ENCODE measurements at places on chromosomes 5 and 9.
A peak's percentile ranks its signal among the peaks of the same experiment; 100 is the strongest.

- peak; percentile 68 for DNase-seq
Observed at GRCh38 chr9:34685591-34685990, 5.5 kb downstream of the CCL19 start.

DNA sequence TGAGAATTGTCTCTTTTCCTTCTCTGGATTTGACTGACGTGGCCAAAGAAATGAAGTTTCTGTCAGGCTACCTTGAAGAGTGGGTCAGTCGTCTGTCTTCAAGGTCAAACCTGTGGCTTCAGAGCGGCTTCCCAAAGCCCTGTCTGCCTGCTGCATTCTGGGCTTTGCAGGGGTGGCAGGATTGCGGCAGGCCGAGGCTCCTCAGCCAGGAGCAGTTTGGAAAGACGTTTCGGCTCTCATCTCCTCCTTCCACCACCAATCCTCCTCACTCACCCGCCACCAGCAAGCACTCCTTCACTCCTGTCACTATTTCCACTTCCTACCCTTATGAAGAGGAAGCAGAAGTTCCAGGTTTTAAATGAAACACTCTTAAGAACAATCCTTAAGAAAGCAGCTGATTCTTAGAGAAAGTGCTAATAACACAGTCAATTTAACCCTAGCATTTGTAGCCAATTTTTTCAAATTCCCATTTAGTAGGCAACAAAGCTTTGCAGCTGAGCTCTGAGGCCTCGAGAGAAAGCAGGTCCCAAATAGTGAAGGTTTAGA lies 351.7 kb downstream of the ZNF608 start:
- no peak for DNase-seq

DNA sequence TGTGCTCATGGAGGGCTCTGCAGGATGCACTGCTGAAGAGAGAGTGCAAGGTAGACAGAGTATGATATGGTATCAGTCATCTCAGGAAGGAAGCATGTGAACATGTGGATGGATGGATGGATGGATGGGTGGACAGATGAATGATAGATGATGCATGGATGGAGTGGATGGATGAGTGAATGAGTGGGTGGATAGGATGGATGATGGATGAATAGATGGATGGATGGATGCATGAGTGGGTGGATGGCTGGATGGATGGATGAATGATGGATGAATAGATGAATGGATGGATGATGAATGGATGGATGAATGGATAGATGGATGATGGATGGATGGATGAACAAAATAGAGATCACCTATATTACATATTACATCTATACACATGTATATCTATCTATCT lies 341.3 kb downstream of the DRD1 start:
- no peak for DNase-seq

DNA sequence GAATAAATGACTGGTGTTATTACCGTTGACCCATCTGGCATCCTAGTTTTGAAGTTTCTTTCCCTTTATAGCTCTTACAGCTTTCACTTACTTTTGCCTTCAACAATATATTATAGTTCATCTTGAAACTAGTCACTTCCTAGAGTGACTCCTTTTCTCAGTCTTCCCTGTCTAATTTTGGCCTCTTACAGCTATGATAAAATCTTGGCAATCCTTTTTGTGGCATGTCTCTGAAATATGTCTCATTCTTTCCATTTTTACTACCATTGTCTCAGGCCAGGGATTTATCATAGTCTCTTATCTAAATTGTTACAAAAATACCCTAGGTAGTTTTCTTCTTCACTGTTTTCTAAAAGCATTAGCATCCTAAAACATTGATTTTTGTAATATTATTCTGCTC lies 621.3 kb upstream of the ZNF608 start:
- DNase-seq: no peak

DNA sequence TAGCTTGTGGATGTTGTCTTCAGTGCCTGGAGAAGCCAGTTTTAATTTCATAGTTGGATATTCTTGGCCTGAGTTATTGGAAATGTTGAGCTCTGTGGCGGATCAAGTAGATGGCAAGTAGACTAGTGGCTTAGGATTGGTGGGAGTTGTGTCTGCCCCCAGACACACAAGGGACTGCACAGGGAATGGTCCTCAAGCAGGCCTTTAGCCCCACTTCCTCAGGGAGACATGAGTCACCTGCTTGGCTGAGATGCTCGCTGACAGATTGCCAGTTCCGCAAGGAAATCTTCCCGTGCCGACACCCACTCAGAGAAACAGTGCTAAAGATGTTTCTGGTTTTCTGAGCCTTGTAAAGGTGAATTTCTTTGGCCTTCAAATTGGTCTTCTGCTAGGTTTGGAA lies 18.8 kb upstream of the CATSPER3 start:
- peak; percentile 79 for DNase-seq

DNA sequence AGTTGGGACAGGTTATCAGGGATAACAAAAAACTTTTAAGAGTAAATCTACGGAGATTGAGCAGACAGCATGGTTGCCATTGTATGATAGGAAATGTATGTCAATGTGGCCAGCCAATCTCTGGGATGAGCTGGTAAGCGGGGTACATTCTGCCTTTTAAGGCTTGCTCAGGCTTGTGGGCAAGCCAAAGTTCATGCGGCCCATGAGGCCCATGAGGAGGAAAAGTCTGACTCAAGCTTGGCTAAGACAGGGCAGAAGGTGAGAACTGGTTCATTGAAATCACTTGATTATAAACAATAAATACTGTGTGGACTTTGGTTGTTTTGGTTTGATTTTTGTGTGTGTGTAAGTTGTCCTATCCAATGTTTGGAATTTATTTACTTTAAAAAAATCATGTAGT lies 997.1 kb downstream of the DNAH5 start:
- no peak for DNase-seq

GRCh38 chr5:32773944-32774343 lies 62.8 kb downstream of the NPR3 start:
- DNase-seq: peak; percentile 27

DNA sequence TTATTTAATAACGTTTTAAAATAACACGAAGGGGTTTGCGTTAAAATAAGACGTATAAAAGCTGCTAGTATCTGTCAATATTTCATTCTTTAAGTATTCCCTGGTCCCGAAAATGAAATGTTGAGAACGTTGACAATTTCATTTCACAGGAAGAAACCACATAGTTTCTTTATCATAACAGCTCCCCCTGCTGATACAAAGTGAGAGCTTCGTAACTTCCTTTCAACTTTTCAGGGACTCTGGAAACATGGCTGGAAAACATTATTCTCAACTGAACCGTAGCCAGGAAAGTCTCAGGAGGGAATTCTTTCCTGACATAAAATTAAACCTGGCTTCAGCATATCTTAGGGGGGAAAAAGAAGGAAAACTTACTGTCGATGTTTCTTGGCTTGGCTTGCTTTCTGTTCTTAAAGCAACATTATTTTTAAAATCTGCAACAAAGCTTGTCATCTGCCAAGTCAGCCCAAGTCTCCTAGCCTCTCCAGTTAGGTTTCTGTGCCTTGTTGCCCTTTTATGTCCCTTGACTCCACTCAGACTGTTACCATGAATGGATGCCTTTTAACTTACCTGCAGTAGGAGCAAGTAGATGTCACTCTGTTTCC lies 122.9 kb upstream of the DAB2 start:
- DNase-seq: peak; percentile 78

DNA sequence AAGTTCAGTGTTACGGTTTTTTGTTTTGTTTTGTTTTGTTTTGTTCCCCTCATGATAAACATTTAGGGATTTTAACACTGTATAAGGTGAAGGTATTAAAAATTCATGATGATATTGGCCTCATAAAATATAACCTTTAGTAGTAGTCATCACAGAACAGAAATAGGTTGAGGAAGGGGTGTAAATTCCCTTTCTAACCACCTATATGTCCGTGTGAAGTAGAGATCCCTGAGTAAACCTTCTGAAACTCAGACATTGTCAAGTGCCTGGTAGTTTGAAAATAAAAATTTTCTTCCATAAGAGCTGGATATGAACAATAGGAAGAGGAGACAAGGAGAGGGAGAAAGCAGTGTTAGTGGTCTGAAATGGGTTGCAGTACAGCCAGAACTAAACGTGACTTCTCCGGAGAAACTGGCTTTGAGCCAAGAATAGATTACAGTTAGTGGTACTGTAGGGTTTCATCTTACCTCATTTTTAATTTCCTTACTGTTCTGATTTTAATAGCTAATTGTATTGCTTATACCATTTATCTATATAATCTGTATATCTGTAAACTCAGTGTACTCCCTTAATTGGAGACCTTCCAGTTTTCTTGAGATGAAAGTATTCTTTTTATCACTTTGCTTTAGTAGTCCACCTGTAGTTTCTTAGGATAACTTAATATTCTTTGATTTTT lies 18.3 kb downstream of the UGCG start:
- DNase-seq: peak; percentile 49

- DNase-seq: peak; percentile 56
Observed at GRCh38 chr5:170434966-170435605, 45.9 kb upstream of the KCNMB1 start.

DNA sequence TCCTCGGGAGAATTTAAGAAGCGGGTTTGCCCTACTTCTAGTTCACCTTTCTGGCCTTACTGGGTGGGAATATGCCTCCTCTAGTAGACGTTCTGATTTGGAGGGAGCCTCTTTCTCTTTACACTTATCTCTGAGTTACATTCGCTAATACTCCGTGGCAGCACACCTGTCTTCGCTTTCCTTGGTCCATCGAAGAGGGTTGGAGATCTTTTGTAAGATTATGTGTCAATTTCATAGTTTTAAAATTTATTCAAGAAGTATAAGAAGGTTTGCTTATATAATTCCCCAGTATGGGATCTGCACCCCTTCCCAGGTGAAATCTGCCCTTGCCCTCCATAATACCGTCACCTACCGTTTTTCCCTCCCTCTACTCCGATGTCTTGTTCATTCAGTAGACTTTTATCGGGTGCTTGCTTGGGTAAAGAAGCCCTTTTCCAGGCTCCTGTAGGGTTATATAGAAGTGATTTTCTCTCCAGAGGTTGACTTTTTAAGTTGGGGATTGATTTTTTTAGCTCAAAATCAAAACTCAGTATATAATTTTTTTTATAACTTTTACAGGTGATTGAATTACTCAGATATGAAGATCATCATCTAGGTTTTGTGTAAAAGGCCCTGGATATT lies 1.1 kb downstream of the GPBP1 start:
- no peak for DNase-seq

DNA sequence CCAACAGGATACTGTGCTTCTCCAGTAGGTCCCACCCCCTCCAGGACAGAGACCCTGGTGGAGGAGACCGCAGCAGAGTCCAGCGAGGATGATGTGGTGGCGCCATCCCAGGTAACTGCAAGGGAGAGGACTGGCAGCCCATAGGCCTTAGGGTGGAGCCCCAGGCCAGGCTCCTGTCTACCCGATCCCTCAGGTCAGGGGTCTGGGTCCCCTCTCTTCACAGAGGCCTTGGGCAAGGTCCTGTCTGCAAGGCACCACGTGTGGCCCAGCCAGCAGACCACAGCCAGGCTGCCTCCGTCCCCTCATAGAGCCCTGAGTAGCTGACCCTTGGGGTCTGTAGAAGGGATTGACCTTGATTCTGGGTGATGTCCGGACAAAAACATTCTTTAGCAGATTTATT lies 20.0 kb downstream of the CD74 start:
- DNase-seq: no peak

DNA sequence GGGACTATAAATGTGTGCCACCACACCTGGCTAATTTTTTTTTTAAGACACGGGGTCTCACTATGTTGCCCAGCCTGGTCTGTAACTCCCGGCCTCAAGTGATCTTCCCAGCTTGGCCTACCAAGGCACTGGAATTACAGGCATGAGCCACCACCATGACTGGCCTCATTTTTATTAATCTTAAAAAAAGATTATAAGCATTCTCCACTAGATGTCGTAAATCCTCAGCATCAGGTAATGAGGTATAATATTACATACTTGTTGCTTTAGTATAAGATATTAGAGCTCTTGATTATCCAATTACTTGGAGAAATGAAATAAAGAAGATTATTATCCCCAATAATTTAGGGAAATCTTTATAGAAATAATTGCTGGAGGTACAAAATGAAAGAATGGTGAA lies 78.2 kb upstream of the HTR1A start:
- DNase-seq: no peak

DNA sequence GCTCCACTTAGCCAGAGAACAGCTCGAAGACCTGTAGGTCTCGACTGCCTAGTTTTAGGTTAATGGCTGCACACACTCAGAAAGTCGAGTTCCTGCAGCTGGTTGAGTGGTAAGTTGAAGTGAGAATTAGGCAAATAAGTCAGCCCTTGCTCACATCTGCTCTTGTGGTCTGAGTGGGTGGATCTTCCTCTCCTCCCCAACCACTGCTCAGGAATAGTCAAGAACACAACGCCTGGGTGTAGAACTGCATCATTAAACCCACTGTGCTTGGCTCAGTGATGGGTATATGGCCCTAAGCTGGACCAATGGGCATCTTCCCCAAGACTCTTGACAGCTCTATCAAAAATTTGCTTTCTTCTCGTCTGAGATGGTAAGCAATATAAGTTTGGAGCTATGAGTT lies 20.9 kb upstream of the ADAM19 start:
- peak; percentile 60 for DNase-seq

DNA sequence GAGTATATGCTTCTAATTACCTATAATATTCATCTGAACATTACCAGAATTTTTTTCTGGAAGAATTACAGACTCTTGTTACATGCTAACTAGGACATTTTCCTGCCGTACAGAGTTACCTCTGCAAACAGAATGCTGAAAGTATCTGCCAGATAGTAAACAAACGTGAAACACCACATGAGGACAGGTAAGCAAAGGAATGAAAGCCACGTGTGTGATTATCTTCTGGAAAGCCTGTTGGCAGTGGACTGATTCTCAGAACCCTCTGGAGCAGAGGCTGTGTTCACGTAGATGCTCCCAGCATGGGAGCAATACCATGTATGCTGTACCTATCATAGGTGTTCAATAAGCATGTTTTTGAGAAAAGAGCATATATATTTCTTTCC lies 472.6 kb downstream of the ENC1 start:
- no peak for DNase-seq

- DNase-seq: no peak
Observed at GRCh38 chr9:132182314-132183091, 20.6 kb downstream of the NTNG2 start.

DNA sequence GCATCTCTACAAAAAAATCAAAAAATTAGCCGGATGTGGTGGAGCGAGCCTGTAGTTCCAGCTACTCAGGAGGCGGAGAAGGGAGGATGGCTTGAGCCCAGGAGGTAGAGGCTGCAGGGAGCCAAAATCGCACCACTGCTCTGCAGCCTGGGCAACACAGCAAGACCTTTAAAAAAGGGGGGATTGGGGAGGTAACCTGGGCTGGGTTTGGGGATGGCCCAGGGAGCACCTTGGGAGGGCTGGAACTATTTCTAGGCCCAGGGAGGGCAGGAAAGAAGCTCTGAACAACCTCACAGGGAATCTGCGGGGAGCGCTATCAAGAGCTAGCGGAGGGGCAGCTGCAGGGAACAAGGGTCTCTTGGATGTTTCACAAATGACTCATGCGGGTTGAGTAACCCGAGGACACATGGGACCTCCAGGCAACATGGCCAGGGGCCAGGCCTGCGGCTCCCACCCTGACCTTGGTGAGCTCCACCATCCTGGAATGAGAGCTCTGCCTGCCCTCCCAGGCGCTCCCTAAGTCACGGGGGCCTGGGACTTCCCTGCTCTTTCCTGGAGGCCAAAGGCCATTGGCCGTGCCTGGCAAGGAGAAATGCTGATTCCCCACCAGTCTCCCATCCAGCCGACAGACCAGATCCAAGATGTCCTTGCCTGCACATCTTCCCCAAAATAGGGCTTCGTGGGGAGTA lies 23.4 kb downstream of the SARDH start:
- peak; percentile 88 for DNase-seq
